AG20443 (cell line): ENCODE measurements at places on chromosomes 7 and 10.
A peak's percentile ranks its signal among the peaks of the same experiment; 100 is the strongest.

DNA sequence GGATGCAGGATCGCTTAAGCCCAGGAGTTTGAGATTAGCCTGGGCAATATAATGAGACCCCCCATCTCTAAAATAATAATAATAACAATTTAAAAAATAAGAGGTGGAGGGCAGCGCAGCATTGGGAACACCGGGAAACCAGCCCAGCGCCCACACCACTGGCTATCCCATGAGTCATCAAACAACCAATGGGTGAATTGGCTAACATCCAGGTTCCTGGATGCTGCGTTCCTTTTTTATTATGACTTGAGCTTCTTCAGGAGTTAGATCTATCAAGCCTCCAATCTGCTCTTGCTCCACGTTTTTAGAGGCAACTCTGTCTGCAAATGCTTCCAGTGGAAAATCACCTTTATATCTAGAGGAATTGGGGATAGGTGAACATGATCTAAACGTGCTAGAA is 10.0 kb upstream of the LRRC4 start:
- no peak for DNase-seq

DNA sequence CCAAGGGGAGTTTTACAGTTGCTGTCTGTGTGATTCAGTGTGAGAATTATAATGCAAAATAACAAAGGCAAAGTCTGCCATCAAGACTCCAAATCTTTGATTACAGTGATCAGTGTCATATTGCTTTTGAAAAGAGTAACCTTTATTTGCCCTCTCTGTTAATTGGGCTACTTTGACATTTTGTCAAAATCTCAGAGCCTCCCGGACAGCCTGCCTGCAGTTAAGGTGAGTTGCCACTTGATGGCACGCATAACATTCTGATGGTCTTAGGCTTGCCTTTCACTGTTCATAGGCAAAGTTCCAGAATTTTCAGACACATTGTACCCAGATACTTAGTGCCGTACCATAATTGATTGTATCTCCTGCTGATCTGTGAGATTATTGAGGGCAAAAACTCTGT is 253.5 kb downstream of the ABCA13 start:
- no peak for DNase-seq

- no peak for DNase-seq
Measured at GRCh38 chr7:87234949-87235348, 15.4 kb upstream of the TMEM243 start.

DNA sequence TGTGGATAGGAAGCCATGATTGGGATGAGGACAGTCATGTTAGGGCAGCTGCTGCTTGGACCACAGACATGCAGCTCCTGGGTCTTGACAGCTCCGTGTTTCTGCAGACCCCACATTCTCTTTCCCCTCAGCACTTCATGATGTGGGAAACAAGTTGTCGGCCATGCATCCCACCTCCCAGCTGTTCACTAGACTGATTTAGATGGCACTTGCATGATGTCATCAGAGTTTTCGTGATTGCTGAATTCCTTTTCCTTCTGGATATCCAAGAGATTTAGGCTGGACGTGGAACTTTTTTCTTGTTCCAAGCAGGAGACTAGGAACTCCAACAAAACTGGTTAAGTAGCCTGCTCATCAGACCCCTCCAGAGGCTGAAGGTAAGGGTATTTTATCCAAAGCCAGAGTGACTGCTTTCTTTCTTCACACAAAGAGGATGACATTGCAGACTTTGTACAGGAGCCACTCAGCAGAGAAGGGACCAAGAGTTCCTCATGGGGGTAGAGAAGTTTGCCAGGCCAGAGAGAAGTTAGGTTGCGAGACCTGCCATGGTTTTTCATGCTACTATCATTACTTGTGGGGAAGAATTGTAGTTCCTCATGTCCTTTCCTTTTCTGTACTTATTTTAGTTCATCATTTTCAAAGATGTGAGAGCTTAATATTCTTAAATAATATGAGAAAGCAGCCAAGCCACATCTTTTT is 117.7 kb upstream of the GJD4 start:
- peak; percentile 43 for DNase-seq

DNA sequence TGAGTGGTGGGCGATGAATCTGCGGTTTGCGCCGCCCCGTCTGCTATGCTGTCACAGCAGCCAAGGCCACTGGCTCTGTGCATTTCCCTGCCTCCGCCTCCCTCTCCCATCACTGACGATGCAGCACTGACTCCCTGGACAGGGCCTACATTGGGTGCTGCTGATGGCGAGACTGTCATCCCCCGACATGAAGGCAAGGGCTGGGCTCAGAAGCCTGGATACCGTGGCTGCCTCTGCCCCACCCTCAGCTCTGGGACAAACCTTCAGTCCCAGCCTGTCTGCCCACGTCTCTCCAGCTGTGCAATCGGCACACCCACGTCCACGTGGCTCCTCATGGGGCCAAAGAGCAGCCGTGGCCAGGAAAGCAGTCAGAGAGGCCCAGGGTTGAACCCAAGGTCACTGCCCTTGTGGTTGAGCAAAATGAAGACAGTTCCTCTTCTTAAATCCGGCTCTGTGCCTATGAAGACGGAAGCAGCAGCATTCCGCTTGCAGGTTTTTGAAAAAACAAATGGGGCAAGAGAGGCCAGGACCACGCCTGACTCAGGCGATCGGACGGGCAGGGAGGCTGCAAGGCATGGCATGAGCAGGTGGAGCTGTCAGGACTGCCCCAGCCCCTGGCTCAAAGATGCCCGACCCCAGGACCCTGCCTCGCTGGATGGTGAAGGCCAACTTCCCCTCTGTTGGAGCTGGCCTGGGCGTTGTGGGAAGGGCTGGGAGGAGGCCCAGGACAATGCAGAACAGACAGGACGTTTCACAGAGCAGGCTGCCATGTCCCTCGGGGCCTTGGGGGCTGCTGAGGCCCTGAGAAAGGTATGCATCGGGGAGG is 517.5 kb downstream of the DNAJB6 start:
- no peak for DNase-seq

- no peak for DNase-seq
Measured at GRCh38 chr10:69285699-69286098, 7.4 kb downstream of the HK1 start.

DNA sequence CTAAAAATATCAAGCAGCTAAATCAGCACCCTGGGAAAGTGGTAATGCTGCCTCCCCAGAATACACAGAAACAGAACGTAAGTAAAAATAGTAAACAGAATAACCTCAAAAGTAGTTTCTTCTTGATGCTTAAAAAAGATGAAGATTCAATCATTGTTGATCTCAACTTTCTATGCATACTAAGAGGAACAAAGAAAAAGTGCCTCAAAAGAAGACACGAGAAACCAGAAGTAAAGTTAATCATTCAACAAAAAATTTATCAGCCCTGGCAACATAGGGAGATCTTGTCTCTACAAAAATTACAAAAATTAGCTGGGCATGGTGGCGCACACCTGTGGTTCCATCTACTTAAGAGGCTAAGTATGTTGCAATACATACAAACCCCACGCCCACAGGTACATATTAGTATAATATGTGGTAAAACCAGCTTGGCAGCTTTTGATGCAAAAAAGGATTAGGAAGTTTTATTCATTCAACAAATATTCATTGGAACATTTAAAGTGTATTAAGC is 153.7 kb downstream of the NRBF2 start:
- no peak for DNase-seq

DNA sequence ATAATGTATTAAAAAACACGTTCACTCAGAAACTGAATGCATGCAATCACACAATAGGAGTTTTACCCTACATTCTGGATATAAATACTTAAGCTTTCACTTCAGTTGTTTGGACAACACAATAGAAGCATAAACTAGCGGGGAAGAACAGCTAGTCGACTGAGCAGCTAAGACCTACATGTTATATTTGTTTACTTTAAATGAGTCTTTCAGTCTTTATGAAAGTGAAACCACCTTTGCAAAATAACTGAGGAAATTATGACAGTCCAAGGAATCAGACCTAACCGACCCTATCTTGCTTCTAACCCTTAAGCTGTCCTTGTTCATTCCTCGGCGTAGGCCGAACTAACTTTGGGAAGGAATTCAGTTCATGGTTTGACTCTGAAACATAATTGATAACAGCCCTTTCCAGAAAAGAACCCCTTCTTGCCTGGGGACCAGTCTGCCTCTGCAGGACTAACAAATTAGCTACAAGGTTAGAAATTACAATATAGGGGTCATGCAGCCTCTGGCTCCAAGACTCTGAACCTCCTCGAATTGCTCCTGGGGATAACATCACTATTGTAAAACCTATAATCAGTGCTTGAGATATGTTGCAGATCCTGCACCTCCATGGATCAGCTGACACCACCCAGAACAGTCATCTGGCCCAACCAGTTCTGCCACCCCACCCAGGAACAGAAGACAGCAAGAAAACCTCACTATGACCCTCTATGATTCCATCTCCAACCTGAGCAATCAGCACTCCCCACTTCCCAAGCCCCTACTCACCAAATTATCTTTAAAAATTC is 185.1 kb upstream of the KLF6 start:
- no peak for DNase-seq

- no peak for DNase-seq
Measured at GRCh38 chr10:25047088-25047487, 30.7 kb downstream of the THNSL1 start.

GRCh38 chr7:2231992-2232765 is 566 bp downstream of the MAD1L1 start:
- DNase-seq: peak; percentile 49

DNA sequence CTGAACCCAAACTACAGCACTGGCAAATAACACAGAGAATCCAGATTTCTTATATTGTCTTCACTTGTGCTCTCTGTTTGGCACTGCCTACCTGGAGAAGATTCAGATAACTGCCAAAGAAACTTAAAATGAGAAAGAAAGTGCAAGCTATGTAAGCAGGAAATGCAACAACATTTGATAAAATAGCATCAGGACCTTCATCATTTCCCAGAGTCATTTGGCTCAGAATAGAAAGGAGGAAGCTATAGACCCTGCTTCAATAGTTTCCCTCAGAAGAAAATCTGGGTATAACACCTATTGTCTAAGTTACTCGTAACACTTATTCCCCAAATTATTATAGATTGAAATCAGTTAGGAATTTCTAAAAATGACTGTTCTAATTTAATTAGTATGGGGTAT is 56.2 kb downstream of the CC2D2B start:
- DNase-seq: no peak

DNA sequence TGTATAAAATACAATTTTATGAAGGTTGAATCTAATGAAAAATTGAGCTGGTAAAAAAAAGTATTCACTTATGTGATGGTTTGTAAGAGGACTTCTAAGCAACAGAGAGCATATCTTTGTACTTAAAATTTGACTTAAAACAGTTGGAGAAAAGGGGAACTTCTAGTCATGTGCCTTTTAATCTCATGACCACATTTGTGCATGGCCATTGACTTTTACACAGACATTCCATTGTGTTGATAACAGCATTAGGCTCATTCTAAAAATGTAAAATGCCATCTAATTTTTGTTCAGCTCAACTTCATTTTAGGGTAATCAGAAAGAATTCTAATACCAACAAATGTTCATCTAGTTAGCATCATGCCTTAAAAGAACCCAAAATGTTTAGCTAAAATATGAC is 119.9 kb downstream of the HPSE2 start:
- no peak for DNase-seq

GRCh38 chr7:108454674-108455550 is 1.3 kb downstream of the NRCAM start:
- DNase-seq: peak; percentile 43

DNA sequence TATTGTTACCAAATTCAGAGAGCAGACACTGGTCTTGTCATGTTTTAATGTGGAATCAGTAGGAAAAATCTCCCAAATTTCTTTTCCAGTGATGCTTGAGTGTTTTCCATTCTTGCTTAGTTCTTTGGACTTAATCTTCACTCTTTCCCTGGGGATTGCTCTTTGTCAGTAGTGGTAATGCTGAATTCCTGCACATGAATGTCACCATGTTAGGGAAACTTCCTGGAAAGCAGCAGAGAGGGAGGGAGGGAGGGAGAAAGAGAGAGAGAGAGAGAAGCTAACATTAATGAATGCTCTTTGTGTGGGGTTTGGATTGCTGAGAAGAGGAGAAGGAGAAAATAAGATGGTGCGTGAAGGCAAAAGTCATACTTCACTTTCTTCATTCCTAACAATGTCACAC is 295.3 kb upstream of the COBL start:
- DNase-seq: no peak

DNA sequence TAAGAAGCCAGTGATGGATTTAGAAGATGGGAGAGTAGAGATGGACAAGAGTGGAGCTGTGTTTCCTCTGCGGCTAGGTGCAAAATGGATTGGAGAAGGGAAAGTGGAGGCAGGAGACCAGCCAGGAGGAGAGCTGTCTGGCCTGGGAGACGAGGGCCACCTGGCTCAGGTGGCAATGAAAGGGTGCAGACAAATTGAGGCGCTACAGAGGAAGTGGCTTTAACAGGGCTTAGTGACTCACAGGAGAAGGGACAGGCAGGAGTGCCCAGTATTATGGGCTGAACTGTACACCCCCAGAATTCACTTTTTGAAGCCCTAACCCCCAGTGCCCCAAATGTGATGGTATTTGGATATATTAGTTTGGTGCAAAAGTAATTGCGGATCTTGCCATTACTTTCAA is 65.6 kb upstream of the DUSP5 start:
- no peak for DNase-seq

- no peak for DNase-seq
Measured at GRCh38 chr7:20270867-20271266, 53.7 kb upstream of the MACC1 start.

- DNase-seq: no peak
Measured at GRCh38 chr7:45028920-45029344, 28.9 kb downstream of the CCM2 start.

DNA sequence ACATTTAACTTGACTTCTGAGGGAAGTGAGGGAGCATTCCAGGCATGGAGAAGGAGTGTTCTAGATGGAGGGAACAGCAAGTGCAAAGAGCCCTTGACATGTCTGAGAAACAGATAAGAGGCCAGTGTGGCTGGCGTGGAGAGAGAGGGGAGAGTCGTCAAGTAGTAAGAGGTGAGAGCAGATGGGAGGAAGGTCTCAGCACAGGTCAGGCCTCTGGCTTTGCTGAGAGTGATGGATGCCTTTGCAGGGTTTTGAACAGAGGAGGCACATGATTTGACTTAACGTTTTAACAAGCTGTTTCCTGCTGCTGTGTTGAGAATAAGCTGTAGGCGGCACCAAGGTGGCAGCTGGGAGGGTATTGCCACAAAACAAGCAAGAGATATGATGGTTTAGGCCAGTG is 97.2 kb downstream of the KAT6B start:
- no peak for DNase-seq

GRCh38 chr10:14952851-14953423 is 959 bp downstream of the DCLRE1C start:
- peak; percentile 14 for DNase-seq

DNA sequence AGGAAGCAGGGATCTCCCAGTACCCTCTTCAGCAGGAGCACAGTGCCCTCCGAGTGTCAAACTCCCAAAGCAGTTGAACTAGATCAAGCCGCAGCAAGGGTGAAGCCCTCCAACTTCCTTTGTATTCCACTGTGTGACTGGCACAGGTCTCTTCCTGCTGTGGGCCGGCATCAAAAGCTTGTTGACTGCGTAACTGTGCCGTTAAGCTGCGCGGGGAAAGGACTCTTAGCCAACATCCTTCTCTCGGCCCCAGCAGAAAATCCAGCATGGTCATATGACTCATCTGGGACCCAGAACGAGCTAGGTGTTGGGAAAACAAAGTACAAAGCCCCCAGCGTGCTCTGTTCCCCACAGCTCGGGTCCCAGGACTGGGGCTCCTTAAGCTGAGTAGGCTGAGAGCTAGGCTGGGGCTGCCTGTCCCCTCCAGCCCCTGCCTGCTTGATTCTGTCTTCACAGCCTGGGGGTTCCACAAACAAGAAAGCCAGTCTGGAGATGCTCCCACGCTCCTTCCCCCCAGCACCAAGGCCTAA is 52.2 kb downstream of the COL17A1 start:
- peak; percentile 5 for DNase-seq
